LHCN-M2 (cell line): ENCODE measurements at places on chromosomes 12 and 14.
A peak's percentile ranks its signal among the peaks of the same experiment; 100 is the strongest.

DNA sequence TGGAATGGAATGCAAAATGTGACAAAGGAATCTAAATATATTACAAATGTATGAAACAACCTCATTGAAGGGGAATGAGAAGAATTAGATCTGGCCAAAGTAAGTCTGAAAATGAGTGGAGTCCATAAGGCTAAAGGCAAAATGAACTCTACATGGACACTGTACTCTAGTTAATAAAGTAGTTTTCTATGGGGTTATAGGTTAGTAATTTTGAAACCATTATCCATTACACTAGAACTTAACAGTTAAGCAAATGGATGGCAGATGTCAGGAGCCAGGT lies 222.1 kb downstream of the NUAK1 start:
- DNase-seq: no peak

GRCh38 chr14:33794791-33795305 lies 156.0 kb downstream of the EGLN3 start:
- DNase-seq: no peak

DNA sequence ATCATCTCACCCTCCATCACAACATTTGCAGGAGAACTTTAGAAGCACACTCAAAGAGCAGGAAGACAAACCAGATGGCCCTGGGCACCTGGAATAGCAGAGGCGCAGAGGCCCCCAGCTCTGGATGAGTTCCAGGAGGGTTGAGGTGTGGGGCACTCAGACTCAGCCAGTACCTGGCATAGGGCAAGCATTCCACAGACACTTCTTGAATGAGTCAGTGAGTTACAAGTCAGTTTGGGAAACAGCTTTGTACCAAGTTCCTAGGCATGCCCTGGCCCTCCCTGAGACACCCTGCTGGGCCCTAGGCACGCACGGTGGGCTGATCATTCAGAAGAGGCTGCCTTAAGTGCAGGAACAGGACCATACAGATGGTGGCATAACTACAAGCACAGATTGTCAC lies 54.3 kb downstream of the MAP3K9 start:
- peak; percentile 11 for DNase-seq

- no peak for DNase-seq
Observed at GRCh38 chr12:122749569-122750332, 2.9 kb upstream of the DENR start.

DNA sequence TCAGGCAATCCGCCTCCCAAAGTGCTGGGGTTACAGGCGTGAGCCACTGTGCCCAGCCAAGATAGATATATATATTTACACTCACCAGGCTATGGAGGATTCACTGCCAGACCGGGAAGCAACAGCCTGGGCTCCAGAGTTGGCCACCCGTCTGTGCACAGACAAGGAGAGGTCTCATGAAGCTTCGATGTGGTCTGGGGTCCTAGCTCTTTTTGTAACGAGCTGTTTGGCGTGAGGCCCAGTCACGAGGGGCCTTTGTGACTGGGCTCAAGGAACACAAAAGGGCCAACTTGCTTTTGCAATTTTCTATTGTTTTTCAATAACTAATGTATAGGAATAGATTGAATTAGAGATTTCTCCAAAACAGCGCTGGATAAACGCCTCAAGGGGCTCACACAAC lies 77.6 kb upstream of the EIF5 start:
- DNase-seq: no peak

DNA sequence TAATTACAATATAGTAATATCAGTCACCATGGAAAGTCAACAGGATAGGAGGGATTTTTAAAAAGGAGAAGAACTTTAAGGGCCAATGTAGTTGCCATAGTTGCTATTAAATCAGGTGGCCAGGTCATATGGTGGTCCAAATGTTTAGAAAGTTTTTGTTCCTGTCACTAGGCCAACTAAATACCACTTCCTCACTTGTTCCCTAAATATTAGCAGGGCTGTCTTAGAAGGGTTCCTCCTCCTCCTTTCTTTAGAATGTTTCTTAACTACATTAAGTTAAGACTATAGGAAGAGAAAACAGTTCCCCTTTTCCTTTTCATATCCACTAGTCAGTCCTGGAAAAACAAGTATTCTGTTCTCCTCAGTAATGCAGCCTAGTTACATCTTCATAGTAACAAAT lies 50.3 kb downstream of the MON2 start:
- DNase-seq: no peak

GRCh38 chr12:50617657-50618056 lies 112.9 kb downstream of the DIP2B start:
- DNase-seq: no peak
